Kidney capillary endothelial cell (primary cell): ENCODE measurements at places on chromosomes 11 and 22.

- no peak for DNase-seq
Measured at GRCh38 chr11:24375931-24376330, 120.9 kb upstream of the LUZP2 start.

- no peak for DNase-seq
Measured at GRCh38 chr11:95443386-95443785, 212.4 kb upstream of the SESN3 start.

GRCh38 chr22:28426346-28427132, 253.1 kb downstream of the TTC28 start:
- no peak for DNase-seq

GRCh38 chr22:47266329-47266728, 503.9 kb downstream of the TBC1D22A start:
- no peak for DNase-seq

GRCh38 chr22:41094041-41094593, 1.7 kb downstream of the EP300 start:
- peak; percentile 26 for DNase-seq
